ENCODE measurements at places on chromosomes 5 and 9. TPM values are rescaled to one million over a fixed set of nuclear protein-coding genes. Genes with fewer than 3 reads are reported as not detected.

PCDHA12 gene
- not detected for total RNA-seq

- no peaks in the 10 kb centered on the region for H3K36me3 ChIP-seq
- no peaks in the 10 kb centered on the region for H3K27me3 ChIP-seq
These were observed 13.5 kb upstream of the NIPAL4 start for GRCh38 chr5:157446412-157446935.

CER1 gene
- total RNA-seq: not detected

GRCh38 chr5:72326306-72326649 lies 6.1 kb downstream of the PTCD2 start:
- H3K36me3 ChIP-seq: peaks cover 48% of the 10 kb centered on the region
- no peak overlapping the region for H3K4me3 ChIP-seq
- no peak for DNase-seq

DNA sequence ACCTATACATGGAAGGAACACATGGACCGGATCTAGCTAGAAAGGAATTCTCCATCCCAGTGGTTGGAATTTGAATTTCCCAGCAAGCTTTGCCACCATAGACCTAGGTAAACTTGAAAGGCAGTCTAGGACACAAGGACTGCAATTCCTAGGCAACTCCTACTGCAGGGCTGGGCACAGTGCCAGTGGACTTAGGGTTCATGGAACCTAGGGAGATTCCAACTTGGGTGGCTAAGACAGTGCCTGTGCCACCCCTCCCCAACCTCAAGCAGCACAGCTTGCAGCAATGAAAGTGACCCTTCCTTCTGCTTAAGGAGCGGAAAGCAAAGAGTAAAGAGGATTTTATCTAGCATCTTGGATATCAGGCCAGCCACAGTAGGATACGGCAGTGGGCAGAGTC lies 663.3 kb downstream of the ELAVL2 start:
- H3K27ac ChIP-seq: no peak overlapping the region
- no peak for DNase-seq
- no peaks in the 10 kb centered on the region for H3K36me3 ChIP-seq
- no peaks in the 10 kb centered on the region for H3K4me1 ChIP-seq

DNA sequence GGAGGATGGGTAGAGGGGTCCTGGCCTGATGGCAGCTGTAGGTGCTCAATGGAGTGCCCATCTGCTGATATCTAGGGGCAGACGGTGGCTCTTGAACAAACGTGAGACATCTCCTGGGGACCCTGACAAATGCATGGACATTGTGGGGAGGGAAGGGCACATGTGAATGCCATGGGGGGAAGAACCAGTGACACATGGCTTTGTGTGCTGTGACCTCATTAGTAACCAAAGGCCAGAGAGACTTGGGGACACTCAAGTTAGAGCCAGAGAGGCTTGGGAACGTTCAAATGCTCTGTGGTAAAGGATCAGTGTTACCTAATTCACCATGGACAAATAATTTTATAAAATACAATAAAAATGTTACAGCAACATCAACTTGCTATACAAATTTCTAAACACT lies 151.8 kb downstream of the ESM1 start:
- no peak overlapping the region for H3K4me3 ChIP-seq
- H3K27me3 ChIP-seq: no peaks in the 10 kb centered on the region

DNA sequence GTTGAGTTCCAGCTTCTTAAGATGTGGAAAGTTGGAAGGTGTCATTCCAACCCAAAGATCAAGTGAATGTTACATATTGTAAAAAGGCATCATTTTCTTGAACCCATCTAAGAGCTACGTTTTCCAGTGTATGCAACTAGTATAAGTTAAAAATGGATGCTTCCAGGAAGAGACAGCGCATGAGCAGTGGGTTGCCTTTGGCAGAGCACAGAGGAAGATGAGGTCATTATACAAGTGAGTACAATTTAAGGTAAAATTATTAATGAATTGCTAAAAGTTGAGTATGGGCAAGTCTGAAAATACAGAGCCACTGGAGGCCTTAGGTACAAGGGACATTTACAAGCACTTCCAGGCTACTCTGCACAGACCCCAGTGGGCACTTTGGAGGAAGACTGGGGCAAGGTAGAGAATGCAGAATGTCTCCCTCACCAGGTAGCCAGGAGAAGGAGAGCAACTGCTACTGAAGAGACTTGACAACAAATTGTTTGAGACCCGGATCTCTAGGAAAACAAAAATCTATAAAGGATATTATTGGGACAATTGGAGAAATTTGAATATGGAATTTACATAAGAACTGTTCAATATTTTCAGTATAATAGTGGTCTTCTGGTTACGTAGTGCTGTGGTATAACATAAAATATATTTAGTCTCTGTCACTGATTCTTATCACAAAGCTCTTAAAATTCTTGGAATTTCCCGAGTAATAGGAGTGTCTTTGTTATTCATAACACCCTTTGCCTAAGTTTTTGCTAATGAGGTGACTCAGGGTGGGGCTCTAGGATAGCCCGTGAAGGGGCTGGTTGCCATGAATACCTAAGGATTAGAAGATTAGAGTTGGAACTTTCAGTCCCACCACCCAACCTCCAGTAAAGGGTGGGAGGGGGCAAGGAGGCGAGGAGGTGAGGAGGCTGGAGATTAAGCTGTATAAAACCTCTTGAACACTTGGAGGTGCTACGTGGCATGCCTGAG lies 129.9 kb upstream of the FER start:
- no peaks in the 10 kb centered on the region for H3K36me3 ChIP-seq
- no peaks in the 10 kb centered on the region for H3K4me1 ChIP-seq
- H3K27me3 ChIP-seq: no peaks in the 10 kb centered on the region
- no peak overlapping the region for H3K4me3 ChIP-seq

MCIDAS gene
- 0.08 TPM for total RNA-seq

DNA sequence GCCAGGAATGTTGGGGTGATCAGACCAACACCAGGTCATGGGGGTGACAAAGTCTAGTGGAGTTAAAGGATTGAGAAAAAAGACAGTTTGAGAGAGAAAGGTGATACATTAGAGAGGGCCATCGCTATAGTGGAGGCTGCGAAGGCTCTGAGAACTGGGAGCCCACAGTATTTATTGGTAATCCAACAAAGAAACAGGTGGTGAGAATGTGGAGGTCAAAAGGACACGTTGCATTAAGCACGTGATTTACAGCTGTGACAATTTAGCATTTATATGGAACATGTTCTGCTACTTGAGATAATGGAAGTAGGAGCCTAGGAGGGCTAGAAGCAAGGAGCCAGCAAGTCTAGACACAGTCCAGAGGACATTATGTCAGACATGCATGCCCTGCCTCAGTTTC lies 2086.5 kb upstream of the C9orf72 start:
- no peak overlapping the region for H3K4me3 ChIP-seq
- DNase-seq: no peak
- no peaks in the 10 kb centered on the region for H3K4me1 ChIP-seq
- no peak overlapping the region for H3K27ac ChIP-seq
- H3K27me3 ChIP-seq: no peaks in the 10 kb centered on the region

GRCh38 chr9:88219601-88220000 lies 81.3 kb upstream of the SPATA31C2 start:
- H3K27me3 ChIP-seq: no peaks in the 10 kb centered on the region
- no peak overlapping the region for H3K4me3 ChIP-seq
- no peak overlapping the region for H3K27ac ChIP-seq
- 0 out of 2 replicates have a peak, but pooled peaks cover 5% of the 10 kb centered on the region for H3K4me1 ChIP-seq

PAM gene
- 598 TPM for total RNA-seq

DNA sequence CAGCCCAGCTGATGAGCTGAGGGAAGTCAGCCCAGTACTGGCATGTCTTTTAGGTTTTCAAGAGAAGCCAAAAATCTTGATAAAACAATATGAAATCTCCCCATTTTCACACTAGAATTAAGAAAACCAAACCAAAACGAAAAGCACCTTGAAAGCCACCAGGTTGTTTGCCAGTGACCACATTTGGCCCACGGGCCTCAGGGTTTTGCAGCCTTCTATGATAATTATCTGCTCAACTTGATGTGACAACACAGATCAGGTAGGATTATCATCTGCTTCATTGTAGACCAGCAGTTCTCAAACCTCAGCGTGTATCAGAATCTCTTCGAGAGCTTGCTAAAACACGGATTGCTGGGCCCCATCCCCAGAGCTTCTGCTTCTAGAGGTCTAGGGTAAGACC lies 101.4 kb downstream of the GALNT10 start:
- DNase-seq: no peak
- H3K27ac ChIP-seq: no peak overlapping the region
- H3K4me3 ChIP-seq: no peak overlapping the region
- H3K27me3 ChIP-seq: no peaks in the 10 kb centered on the region
- H3K4me1 ChIP-seq: peaks cover 24% of the 10 kb centered on the region

GRCh38 chr5:124477062-124477461 lies 269.4 kb downstream of the ZNF608 start:
- H3K4me1 ChIP-seq: no peaks in the 10 kb centered on the region
- no peaks in the 10 kb centered on the region for H3K27me3 ChIP-seq
- no peak for DNase-seq
- H3K4me3 ChIP-seq: no peak overlapping the region

DNA sequence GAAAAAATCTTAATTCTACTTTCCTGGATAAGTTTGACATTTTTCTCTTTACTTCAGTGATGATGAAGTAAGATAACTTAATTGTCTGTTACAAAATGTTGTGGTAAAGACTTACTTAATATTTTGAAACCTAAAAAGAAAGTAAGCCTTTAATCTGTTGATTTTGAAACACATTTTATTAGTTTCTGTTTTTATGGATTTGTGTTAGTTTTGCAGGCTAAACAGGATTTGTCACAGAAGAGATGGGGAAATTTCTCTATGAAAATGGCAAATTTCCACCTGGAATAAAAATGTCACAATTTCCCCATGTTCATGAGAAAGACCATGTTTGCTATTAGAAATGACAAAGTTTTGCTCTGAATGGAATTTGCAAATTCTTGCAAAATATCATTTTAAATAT lies 237.1 kb downstream of the RFX3 start:
- H3K4me1 ChIP-seq: no peaks in the 10 kb centered on the region
- H3K27ac ChIP-seq: no peak overlapping the region
- DNase-seq: no peak
- H3K4me3 ChIP-seq: no peak overlapping the region

- H3K27ac ChIP-seq: no peak overlapping the region
These were observed 636.1 kb upstream of the KLF4 start for GRCh38 chr9:108125625-108126024.

ELAVL2 gene
- 0.08 TPM for total RNA-seq

- no peaks in the 10 kb centered on the region for H3K36me3 ChIP-seq
- H3K27me3 ChIP-seq: no peaks in the 10 kb centered on the region
- H3K4me3 ChIP-seq: no peak overlapping the region
- DNase-seq: no peak
- H3K27ac ChIP-seq: no peak overlapping the region
- peaks cover 5% of the 10 kb centered on the region for H3K4me1 ChIP-seq
These were observed 678 bp upstream of the KIF12 start for GRCh38 chr9:114099669-114100270.

GRCh38 chr5:6730807-6731206 lies 17.6 kb downstream of the TENT4A start:
- H3K27ac ChIP-seq: no peak overlapping the region
- H3K4me1 ChIP-seq: peaks cover 23% of the 10 kb centered on the region
- H3K27me3 ChIP-seq: no peaks in the 10 kb centered on the region
- H3K4me3 ChIP-seq: no peak overlapping the region
- no peak for DNase-seq

GRCh38 chr5:76371960-76372322 lies 31.1 kb upstream of the IQGAP2 start:
- no peak for DNase-seq
- H3K4me3 ChIP-seq: no peak overlapping the region

GRCh38 chr5:88377240-88377639 lies 108.6 kb upstream of the TMEM161B start:
- no peak overlapping the region for H3K27ac ChIP-seq
- no peak for DNase-seq
- H3K4me1 ChIP-seq: no peaks in the 10 kb centered on the region

GRCh38 chr9:130698514-130698913 lies 4.9 kb downstream of the EXOSC2 start:
- no peaks in the 10 kb centered on the region for H3K27me3 ChIP-seq
- H3K4me3 ChIP-seq: no peak overlapping the region
- peaks cover 57% of the 10 kb centered on the region for H3K4me1 ChIP-seq

GRCh38 chr9:128162215-128163026 lies 2.4 kb downstream of the BBLN start:
- H3K4me3 ChIP-seq: no peak overlapping the region
- peaks cover 11% of the 10 kb centered on the region for H3K4me1 ChIP-seq
- H3K36me3 ChIP-seq: peaks cover 41% of the 10 kb centered on the region
- no peaks in the 10 kb centered on the region for H3K27me3 ChIP-seq

- DNase-seq: no peak
- H3K27me3 ChIP-seq: no peaks in the 10 kb centered on the region
- no peaks in the 10 kb centered on the region for H3K36me3 ChIP-seq
- H3K4me3 ChIP-seq: no peak overlapping the region
- H3K4me1 ChIP-seq: peaks cover 18% of the 10 kb centered on the region
These were observed 64.5 kb downstream of the PAM start for GRCh38 chr5:102819634-102820033.

GRXCR2 gene
- total RNA-seq: not detected

QRFP gene
- not detected for total RNA-seq

HTR1A gene
- total RNA-seq: not detected

DNA sequence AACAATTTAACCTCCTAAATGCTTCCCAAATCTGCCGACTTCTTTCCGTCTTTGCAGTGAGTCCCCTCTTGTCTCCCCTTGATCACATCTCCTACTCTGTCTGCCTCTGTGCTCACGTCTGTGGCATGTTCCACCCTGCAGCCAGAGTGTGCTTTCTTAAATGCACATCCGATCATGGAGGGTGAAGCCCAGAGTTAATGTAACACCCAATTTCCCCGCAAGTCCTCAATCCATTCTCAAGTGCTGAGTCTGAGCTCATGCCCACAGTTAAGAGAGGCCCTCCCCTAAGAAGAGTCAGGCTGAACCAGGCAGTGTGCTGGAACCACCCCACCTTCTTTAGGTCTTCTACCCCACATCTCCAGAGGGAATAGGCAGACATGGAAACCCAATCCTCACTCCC lies 164.8 kb downstream of the EPB41L4A start:
- no peaks in the 10 kb centered on the region for H3K36me3 ChIP-seq
- no peaks in the 10 kb centered on the region for H3K27me3 ChIP-seq
- no peak for DNase-seq
- H3K4me1 ChIP-seq: no peaks in the 10 kb centered on the region
- H3K4me3 ChIP-seq: no peak overlapping the region

DNA sequence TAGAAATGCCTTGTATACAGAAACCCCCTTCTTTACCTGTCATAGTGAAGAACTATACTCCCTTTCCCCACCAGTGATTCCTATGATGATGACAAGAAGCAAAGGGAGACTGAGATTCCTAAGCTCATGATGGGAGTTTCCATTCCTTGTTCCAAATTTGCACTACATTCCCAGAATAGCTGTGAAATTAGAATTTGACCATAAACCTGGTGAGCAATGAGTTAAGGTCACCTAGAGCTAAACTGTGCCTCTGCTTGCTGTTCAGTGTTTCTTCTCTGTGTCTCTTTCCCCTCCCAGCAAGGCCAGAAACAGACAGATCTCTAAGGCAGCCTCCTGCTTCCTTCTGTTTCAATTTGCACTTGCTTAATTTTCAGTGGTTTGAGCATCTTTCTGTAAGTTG lies 332.1 kb downstream of the PIK3R1 start:
- H3K27ac ChIP-seq: no peak overlapping the region
- H3K27me3 ChIP-seq: no peaks in the 10 kb centered on the region
- no peaks in the 10 kb centered on the region for H3K36me3 ChIP-seq
- no peaks in the 10 kb centered on the region for H3K4me1 ChIP-seq
- no peak overlapping the region for H3K4me3 ChIP-seq
- DNase-seq: no peak

PRR7 gene
- total RNA-seq: 12.6 TPM

NR5A1 gene
- not detected for total RNA-seq

HSPB3 gene
- 32.5 TPM for total RNA-seq
